ENCODE measurements at places on chromosomes 7 and 10.

GRCh38 chr10:37488792-37489657 is 363.6 kb downstream of the ANKRD30A start:
- DNase-seq, result no peak

- DNase-seq, result peak; percentile 25
Observed at GRCh38 chr7:23654508-23654907, 25.5 kb upstream of the FAM221A start.

DNA sequence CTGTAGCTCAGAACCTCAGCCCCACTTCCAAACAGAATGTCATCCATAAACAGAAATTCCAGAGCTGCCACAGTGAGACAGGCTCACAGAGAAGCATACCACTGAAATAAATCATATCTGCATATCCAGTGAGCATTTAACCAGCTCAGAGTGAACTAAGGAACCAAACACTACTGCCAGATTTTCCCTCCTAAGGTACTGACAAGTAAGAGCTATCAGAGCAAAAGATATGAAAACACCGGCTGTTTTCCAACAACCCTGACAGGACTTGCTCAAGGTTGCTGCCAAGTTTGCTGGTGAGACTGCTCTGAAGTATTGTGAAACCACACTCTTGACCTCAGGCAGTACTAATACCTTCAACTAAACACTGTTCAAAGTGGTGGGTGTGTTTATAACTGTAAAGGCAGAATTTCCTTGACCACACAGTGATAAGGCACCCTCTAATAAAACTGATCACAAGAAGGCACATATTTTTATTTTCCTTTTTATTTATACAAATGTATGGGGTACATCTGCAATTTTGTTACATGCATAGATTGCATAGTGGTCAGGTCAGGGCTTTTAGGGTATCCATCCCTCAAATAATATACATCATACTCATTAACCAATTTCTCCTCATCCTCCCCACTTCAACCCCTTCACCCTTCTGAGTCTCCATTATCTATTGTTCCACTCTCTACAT is 18.3 kb downstream of the SGMS1 start:
- DNase-seq, result no peak

DNA sequence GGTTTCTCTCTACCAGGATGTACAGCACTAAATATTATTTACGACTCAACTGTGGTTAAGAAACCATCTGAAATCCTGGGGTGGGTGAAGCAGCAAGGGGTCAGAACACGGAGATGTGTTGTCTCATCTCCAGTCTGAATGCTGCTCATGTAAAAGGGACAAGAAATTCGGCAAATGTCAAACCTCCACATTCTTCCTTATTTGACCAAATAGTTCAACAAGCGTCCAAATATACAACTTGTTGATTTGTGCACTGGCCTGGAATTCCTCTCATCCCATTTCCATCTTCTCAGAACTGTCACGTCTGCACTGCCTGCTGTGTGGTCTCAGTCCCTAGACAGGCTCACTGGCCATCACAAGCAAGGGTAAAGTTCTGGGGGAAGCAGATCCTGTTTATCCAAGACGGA is 520.0 kb downstream of the PARD3 start:
- DNase-seq, result no peak

DNA sequence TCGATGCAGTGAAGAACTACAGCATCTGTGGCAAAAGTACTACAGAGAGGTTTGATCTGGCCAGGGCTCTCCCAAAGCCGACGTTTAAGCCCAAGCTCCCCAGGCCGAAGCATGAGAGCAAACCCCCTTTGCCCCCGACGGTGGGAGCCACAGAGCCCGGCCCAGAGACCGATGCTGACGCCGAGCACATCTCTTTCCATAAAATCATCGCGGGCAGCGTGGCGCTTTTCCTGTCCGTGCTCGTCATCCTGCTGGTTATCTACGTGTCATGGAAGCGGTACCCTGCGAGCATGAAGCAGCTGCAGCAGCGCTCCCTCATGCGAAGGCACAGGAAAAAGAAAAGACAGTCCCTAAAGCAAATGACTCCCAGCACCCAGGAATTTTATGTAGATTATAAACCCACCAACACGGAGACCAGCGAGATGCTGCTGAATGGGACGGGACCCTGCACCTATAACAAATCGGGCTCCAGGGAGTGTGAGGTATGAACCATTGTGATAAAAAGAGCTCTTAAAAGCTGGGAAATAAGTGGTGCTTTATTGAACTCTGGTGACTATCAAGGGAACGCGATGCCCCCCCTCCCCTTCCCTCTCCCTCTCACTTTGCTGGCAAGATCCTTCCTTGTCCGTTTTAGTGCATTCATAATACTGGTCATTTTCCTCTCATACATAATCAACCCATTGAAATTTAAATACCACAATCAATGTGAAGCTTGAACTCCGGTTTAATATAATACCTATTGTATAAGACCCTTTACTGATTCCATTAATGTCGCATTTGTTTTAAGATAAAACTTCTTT is 2.3 kb downstream of the LRRTM3 start:
- DNase-seq, result no peak

GRCh38 chr7:88344956-88345832 is 38.5 kb upstream of the STEAP4 start:
- DNase-seq, result no peak

GRCh38 chr10:21230219-21230618 is 295.3 kb downstream of the SKIDA1 start:
- DNase-seq, result no peak

DNA sequence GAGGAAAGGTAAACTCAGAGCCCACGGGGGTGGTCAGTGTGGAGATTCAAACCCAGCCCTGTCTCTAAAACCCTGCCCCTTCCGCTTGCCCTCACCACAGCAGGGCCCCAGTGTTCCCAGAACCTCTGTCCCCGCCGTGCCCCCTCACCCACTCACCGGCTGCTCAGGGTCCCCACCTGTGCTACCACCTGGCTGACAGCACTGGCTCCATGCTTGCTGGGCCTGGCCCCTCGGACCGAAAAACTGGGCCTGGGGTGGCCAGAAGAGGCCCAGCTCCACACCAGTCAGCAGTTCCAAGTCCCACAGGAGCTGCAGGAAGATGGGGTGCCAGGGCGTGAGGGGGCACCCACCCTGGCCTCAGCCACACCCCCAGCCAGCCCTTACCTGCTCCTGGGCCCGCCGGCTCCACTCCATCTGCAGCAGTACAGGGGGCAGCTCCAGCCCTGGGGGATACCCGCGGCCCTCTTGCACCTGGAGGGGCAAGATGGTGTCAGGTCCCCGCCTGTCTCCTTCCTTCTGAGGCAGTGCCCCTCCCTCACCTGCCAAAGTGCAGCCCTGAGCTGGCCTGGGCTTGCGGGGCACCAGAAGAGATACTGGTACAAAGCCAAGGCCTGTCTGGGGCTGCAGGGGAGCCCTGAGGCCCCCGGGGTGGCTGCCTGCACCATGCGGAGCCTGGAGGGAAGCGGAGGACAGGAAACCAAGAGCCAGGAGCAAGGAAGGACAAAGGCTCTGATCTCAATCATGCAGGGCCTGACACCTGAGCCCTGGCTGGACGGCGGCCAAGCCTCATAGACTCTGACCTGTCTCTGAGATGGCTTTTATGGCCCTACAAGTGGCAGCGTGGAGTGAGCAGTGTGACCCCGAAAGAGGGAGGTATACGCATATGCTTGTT is 11.7 kb downstream of the ATP6V1F start:
- DNase-seq, result no peak
